NCI-H69 (cell line): ENCODE measurements at places on chromosomes 5 and 9.
A peak's percentile ranks its signal among the peaks of the same experiment; 100 is the strongest.

GRCh38 chr5:142156839-142157463, 48.4 kb downstream of the NDFIP1 start:
- no peak for DNase-seq

DNA sequence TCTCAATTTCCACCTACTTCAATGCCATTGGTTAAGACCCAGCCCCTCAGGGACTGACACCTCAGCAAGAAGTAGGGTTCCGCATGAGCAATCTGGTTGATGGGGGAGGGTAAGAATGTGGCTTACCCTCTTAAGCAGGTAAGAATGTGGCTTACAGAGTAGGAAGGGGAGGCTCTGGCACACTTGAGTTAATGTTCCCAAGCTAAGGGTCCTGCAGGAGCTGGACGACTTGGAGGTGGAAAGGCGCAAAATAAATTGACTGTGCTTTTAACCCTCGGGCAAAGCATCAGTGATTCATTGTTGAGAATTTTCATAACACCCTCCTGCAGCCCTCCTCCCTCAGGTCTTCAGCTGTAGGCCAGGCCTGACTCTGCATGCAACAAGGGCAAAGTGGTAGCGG, 24.9 kb upstream of the ADRA1B start:
- DNase-seq = no peak

DNA sequence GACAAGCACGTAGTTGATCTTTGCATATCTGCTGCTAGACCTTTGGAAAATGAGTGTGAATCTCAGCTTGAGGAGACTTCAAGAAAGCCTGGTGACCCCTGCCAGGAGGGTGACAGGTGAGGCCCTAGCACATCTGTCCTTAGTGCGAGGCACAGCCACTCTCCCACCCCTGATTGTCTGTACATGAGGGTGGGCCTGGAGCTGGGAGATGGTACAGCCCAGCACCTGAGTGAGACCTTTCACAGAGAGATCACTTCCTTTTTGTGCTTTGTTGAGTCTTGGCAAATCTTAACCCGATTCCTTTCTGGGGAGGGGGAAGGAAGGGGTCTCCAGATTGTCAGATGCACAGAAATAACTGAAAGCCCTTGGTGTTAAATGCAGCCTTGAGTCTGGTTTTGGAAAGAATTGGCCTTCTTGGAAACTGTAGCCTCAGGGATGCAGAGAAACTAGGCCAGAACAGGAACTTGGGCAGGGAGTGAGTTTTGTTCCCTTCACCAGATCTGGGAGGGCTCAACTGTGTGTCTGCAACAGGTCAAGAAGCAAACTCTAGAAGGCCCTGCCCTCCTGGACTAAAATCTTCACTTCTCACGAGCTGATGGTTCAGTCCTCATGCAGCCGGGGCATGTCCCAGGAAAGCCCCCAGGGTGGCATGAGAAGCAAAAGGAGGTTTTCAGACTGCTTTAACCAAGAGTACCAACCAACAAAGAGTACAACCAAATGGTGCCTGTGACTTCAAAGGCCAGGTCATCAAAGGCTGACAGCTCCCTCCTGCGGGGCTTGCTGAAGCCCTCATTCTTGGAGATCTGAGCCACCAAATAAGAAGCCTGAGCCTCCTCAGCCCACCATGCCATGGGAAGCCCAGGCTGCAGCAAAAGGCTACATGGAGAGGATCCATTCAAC, 20.8 kb upstream of the SEMA4D start:
- DNase-seq = no peak

GRCh38 chr9:123550012-123550411, 194.0 kb downstream of the CRB2 start:
- DNase-seq = peak; percentile 80

DNA sequence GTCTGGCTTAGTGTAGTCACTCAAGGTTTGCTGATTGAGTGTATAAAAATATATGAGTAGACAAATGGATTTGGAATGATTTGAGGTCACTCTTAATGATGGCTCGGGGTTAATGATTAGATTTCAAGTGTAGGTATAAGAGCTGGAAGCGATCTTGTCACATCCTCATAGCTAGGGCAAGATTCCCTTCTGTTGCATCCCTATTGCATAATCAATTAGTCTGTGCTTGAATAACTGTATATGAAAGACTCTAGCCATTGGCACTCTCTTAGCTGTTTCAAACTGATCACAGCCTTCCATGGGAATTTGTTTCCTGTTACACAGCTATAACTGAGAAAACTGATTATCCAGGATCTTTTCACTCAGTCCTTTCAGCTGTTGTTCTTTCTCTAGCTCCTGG, 811.6 kb downstream of the TLE4 start:
- DNase-seq = no peak

DNA sequence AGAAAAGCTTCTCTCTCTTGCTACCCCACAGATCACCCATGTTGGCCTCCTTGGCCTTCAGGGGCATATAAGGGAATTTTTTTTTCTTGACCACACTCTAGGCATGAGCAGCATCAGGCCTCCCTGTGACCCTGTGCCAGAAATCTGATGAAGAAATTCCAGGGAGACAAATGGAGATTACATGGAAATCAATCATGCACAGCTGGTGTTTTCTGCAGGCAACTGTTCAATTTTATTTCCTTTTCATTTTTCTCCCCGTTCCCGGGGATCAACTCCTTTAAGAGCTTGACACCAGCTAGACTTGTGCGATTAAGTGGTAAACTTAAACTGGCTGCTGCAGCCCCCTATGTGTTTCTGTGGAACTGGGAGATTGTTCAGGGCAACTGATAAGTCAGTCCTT, 59.3 kb downstream of the GALNT10 start:
- DNase-seq = no peak

GRCh38 chr5:22391956-22392355, 461.2 kb downstream of the CDH12 start:
- peak; percentile 39 for DNase-seq

GRCh38 chr5:100852988-100853449, 50.1 kb downstream of the ST8SIA4 start:
- DNase-seq = no peak

DNA sequence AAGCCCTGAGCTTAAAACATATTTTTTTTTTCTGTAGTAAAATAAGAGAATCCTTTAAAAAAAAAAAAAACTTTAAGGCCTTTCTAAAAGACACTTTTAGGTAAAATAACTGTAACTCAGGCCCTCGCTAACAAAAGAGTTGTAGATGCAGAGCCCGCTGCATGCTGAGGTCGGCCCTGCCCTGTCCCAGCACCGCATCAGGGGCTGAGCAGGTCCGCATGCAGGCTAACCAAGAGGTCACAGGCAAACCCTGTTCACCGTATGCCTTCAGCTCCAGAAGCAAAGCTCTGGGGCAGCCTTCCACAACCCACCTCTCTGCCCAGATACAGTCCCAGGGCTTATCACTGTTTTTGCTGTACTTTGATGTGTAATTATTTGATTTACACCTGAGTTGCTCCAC, 216.1 kb downstream of the GNA14 start:
- DNase-seq = no peak

- peak; percentile 57 for DNase-seq
Observed at GRCh38 chr9:34576597-34577399, 12.7 kb downstream of the CNTFR start.
